ENCODE measurements at places on chromosomes 4 and X.

DNA sequence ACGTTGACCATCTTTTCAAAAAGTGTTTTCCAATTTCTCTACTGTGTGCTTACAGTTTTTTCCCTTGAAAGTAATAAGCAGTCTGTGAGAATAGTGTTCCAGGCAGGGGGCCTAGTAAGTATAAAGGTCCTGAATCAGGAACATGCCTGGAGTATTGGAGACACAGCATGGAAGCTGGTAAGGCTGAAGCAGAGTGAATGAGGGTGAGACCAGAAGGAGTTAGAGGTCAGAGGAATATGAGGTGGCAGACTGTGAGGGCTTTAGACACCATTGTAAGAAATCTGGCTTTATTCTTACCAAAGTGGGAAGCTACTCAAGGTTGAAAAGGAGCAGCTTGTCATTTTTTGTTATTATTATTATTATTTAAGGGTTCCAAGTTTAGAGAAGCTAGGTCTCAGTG, 107.4 kb downstream of the CT47B1 start:
- DNase-seq: no peak

- no peak for DNase-seq
These were observed 1244.0 kb upstream of the TENM3 start for GRCh38 chr4:180999217-180999616.

GRCh38 chrX:101551380-101551767, 1.0 kb downstream of the ARMCX1 start:
- no peak for DNase-seq

GRCh38 chrX:150770623-150771022, 77.4 kb downstream of the MTMR1 start:
- no peak for DNase-seq

- DNase-seq: peak; percentile 43
These were observed 10.0 kb upstream of the ELF4 start for GRCh38 chrX:130120321-130120731.

GRCh38 chr4:187141101-187141500, 417.4 kb upstream of the FAT1 start:
- no peak for DNase-seq

GRCh38 chr4:15233626-15234025, 194.2 kb upstream of the C1QTNF7 start:
- DNase-seq: no peak

- DNase-seq: no peak
These were observed 52.1 kb downstream of the HTR2C start for GRCh38 chrX:114635986-114636385.

DNA sequence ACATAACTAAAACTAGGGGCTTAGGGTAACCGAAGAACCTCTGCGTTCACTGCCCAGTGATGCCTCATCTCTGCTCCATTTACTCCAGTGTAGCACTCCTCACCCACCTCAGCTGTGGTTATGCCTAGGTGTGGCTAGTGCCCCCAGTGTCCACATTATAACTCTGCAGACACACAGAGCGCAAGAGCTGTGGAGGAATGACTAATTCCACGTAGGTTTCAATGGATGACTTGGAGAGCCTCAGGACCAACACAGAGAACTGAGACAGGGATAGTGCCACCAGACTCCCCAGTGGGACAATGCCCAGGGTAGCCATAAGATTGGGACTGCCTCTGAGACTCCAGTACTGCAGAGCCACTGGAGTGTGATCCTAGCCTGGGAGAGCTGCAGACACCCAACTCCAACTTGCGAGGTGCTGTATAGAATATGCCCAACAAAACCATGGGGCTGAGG, 542.4 kb upstream of the DIPK2B start:
- DNase-seq: no peak

DNA sequence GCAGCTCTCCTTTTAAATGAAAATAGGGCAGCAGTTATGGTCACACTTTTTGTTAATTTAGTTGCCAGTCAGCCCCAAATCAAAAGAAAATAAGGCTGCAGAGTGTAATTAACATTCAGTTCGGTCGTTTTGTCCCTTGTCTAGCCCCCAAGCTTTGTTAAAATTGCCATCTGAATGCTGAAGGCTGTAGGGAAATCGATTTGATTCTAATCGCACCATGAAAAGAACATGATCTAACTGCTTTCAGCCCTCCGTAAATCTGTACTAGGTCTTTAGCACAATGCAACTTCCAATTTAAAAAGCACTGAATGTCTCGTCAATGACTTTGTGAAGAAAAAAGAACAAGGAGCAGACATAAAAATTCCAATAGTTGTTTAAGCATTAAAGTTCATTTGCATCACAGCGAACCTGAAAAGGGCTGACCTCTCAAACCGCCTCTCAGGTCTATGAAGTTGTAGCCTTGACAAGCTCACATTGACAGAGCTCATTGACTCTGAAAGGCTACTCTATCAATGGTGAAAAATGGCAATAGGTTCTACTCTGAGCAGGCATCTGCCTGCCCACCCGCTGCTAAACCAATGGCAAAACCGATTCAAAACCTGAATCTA, 48.9 kb downstream of the CHIC2 start:
- DNase-seq: no peak

GRCh38 chr4:76526585-76526990, 91.6 kb downstream of the SHROOM3 start:
- no peak for DNase-seq

DNA sequence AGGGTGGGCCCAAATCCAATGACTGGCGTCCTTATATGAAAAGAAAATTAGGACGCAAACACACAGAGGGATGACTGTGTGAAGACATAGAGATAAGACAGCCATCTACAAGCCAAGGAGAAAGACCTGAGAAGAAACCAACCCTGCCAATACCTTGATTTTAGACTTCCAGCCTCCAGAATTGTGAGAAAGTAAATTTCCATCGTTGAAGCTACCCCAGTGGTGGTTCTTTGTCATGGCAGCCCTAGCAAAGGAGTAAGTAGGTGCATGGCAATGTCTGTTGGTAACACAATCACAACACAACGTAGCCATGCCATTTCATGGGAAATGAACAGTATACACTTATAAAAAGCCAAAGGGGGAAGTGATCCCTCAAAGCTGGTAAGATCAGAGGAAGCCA, 25.3 kb downstream of the SMIM20 start:
- no peak for DNase-seq

DNA sequence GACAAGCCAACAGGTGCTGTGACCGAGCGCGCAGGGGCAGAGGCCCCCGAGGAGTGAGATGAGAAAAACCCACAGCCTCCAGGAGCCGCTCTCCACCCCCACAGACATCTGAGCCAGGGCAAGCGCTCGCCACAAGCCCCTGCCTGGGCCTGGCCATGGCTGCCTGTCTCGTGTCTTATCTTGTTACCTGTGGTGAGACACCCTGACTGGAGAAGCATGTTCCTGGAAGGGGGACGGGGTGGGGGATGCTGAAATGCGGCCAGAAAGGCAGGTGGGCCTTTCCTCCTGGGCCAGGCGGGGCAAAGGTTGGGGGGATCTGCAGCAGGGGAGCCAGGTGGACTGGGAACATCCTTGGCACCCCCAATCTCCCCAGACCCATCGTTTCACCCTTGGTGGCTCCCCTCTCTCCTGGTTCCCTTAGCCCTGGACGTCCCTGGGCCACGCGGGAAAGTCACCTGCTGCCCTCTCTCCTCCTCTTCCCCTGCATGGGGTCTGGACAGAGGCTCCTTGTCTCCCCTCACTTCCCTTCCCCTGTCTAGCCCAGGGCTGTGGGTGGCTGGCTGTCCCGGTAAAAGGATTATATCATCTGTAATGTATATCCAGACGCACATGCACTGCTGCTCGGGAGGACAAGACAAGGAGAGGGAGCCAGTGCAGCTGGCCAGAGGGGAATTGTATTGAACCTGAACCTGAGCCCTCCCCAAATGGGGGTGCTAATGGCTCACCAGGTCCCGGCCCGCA, 8.4 kb upstream of the DUSP9 start:
- DNase-seq: no peak

- peak; percentile 78 for DNase-seq
These were observed 78.0 kb upstream of the BCOR start for GRCh38 chrX:40175511-40176350.

- peak; percentile 34 for DNase-seq
These were observed 81.4 kb downstream of the DOCK11 start for GRCh38 chrX:118577041-118577440.

GRCh38 chrX:39275500-39276068, 474.3 kb downstream of the MID1IP1 start:
- DNase-seq: no peak

GRCh38 chrX:15643786-15644559, 20.6 kb downstream of the CLTRN start:
- no peak for DNase-seq
